ENCODE measurements at places on chromosomes 7 and 10. TPM values are rescaled to one million over a fixed set of nuclear protein-coding genes. Genes with fewer than 3 reads are reported as not detected.

The GSTO1 gene
- 54.6 TPM for total RNA-seq

The THAP5 gene
- 44.0 TPM for total RNA-seq

The MRLN gene
- not detected for total RNA-seq

The PDGFA gene
- 20.1 TPM for total RNA-seq

The ELFN1 gene
- not detected for total RNA-seq

The IFIT2 gene
- 0.58 TPM for total RNA-seq

The PNLIPRP2 gene
- not detected for total RNA-seq

The CCDC172 gene
- total RNA-seq: not detected

The AMPH gene
- 0.63 TPM for total RNA-seq

The H2BK1 gene
- not detected for total RNA-seq

The HOXA9 gene
- total RNA-seq: 6.9 TPM

The SEMA3E gene
- 0.51 TPM for total RNA-seq

The CACNA2D1 gene
- not detected for total RNA-seq

The HSPB1 gene
- total RNA-seq: 198 TPM

The OR2A5 gene
- total RNA-seq: not detected

The PTN gene
- total RNA-seq: 0.26 TPM

Measured in MCF 10A (cell line).